ENCODE measurements at places on chromosomes 1 and 21.

- no peak for DNase-seq
These were observed 92.0 kb downstream of the MIS18A start for GRCh38 chr21:32186804-32187203.

DNA sequence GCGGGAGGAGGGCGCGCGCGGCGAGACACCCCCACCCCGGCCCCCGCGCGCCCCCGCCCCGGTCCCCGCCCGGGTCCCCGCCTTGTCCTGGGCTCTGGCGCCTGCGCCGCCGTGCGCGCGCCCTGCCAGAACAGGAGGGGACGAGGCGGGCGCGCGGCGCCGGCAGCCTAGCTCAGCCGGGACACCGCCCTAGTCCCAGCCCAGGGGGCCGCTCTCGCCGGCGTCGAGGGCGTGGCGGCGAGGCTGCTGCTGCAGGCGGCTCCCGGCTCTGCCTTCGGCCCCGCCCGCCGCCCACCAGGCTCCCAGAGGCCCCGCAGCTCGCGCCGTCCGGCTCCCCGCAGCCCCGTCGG, at the start of gene RCAN3:
RCAN3 (plus strand) TSS at position 128 of the 350 bp plus-strand sequence. CDS start 11,537 bp downstream, outside the sequence.
- peak; percentile 68 for DNase-seq

DNA sequence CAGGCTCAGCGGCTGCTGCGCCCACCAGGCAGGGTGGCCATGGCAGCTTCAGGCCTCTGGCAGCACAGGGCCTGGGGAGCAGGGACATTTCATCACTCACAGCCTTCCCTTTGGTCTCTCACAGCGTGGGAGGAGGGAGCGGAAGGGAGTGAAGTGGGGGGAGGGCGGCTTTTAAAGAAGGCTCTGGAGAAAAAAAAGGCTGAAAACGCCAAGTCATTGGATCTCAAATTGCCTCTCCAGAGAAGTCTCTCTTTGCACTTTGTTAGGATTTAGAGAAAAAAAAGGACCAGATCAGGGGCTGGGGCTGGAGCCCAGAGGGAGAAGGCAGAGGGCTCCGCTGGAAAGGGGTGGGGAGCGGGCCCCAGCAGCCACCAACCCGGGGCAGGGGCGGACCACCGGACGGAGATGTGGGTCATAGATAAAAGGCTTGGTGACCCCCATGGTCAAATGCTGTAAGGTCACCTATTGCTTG, 209.9 kb downstream of the GRIK3 start:
- DNase-seq: no peak

DNA sequence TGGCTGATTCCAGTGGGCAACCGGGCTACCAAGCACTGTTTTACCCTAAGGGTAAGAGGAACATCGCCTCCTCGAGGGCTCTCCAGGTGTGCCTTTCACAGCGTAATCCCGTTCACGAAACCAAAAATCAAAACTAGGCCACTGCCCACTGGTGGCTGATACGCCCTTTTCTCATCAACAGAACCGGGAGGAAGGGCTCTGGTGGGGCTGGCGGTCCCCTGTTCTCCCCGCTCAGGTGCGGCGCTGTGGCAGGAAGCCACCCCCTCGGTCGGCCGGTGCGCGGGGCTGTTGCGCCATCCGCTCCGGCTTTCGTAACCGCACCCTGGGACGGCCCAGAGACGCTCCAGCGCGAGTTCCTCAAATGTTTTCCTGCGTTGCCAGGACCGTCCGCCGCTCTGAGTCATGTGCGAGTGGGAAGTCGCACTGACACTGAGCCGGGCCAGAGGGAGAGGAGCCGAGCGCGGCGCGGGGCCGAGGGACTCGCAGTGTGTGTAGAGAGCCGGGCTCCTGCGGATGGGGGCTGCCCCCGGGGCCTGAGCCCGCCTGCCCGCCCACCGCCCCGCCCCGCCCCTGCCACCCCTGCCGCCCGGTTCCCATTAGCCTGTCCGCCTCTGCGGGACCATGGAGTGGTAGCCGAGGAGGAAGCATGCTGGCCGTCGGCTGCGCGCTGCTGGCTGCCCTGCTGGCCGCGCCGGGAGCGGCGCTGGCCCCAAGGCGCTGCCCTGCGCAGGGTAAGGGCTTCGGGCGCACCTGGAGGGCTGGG, at the start of gene IL6R:
IL6R (plus strand) TSS at position 360 of the 763 bp plus-strand sequence; CDS start at position 647, 287 bp downstream.
- DNase-seq: no peak
